B cell (primary cell): ENCODE measurements at places on chromosomes 1 and 21. TPM values are rescaled to one million over a fixed set of nuclear protein-coding genes. Genes with fewer than 3 reads are reported as not detected.

The CD5L gene
- 0.12 and 0.17 TPM in 2 replicates for total RNA-seq

The AGO1 gene
- 38.8 and 41.3 TPM in 2 replicates for total RNA-seq

The WNT4 gene
- total RNA-seq, result 0.07 TPM in 1 of 2 replicates, not detected in the other

The KCNH1 gene
- total RNA-seq, result not detected in 2 replicates

The FNDC5 gene
- 0.75 and 0.76 TPM in 2 replicates for total RNA-seq

The SYT2 gene
- not detected in 2 replicates for total RNA-seq

The ASPM gene
- total RNA-seq, result 0.19 and 0.27 TPM in 2 replicates
